Thoracic aorta (tissue), 2 donors: ENCODE measurements at places on chromosomes 12 and 14.

- no peaks in the 10 kb centered on the region for H3K36me3 ChIP-seq
- no peak overlapping the region for H3K4me3 ChIP-seq
- no peaks in the 10 kb centered on the region for H3K27me3 ChIP-seq
Measured at GRCh38 chr14:89262041-89262440, 155.0 kb downstream of the FOXN3 start.

DNA sequence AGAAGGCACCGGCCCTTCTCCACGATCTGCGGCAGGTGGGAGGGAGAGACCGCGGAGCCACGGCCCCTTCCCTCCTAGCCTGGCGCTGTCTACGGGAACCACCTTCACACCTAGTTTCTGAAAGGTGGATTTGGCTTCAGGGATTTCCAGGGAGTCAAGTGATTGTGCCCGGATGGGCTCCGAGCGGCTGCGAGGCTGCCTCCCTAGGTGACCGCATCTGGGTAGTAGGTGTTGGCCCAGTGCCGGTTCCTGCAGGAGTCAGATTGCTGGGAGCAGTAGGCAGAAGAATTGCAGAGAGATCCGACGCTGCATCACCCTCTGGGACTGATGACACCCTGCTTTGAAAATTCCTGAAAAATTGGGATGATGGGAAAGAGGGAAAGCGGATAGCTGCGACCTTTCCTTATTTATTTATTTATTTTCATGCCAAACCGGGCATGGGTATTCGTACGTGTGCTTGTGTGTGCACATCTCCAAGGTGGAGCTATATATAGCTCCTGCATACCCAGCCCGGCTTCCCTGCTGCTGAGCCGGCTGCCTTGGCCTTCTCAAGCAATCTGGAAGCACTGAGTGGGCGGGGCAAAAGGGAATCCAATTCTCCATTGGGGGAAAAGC is 1.1 kb downstream of the CNTN1 start:
- no peak overlapping the region for H3K27ac ChIP-seq
- H3K4me1 ChIP-seq, result peaks cover 13% of the 10 kb centered on the region
- peak; percentile 13 for DNase-seq
- no peaks in the 10 kb centered on the region for H3K36me3 ChIP-seq
- H3K27me3 ChIP-seq, result no peaks in the 10 kb centered on the region

DNA sequence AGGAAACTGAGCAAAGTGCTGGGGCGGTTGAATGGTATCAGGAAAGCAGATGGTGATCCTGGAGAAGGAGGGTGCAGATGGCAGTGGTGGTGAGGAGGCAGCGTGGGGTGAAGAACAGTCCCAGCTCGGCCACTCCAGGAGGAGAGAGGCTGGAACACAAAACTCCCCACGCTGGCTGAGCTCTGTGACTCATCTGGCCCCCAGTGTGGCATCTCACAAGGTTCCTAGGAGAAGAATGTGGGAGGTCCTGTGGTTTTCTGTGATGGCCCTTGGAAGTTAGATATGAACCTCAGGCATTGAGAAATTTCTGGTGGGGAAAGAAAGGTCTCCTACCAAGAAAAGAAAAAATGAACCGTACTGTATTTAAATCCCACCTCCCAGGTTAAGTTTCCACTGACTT is 8.0 kb upstream of the NRXN3 start:
- no peak overlapping the region for H3K4me3 ChIP-seq
- no peak for DNase-seq
- H3K4me1 ChIP-seq, result no peaks in the 10 kb centered on the region

GRCh38 chr14:98404811-98405210 is 867.2 kb downstream of the BCL11B start:
- DNase-seq, result no peak
- H3K27ac ChIP-seq, result no peak overlapping the region
- no peak overlapping the region for H3K4me3 ChIP-seq
- no peaks in the 10 kb centered on the region for H3K27me3 ChIP-seq

GRCh38 chr14:68783408-68784225 is 9.2 kb downstream of the ZFP36L1 start:
- peaks cover 9% of the 10 kb centered on the region for H3K36me3 ChIP-seq
- H3K27ac ChIP-seq, result peak overlapping the region; percentile 3
- no peak for DNase-seq
- H3K27me3 ChIP-seq, result no peaks in the 10 kb centered on the region
- no peak overlapping the region for H3K4me3 ChIP-seq

GRCh38 chr12:28378736-28379135 is 188.5 kb downstream of the CCDC91 start:
- H3K27me3 ChIP-seq, result no peaks in the 10 kb centered on the region
- no peak overlapping the region for H3K27ac ChIP-seq
- no peak overlapping the region for H3K4me3 ChIP-seq
- no peaks in the 10 kb centered on the region for H3K4me1 ChIP-seq
- DNase-seq, result no peak

DNA sequence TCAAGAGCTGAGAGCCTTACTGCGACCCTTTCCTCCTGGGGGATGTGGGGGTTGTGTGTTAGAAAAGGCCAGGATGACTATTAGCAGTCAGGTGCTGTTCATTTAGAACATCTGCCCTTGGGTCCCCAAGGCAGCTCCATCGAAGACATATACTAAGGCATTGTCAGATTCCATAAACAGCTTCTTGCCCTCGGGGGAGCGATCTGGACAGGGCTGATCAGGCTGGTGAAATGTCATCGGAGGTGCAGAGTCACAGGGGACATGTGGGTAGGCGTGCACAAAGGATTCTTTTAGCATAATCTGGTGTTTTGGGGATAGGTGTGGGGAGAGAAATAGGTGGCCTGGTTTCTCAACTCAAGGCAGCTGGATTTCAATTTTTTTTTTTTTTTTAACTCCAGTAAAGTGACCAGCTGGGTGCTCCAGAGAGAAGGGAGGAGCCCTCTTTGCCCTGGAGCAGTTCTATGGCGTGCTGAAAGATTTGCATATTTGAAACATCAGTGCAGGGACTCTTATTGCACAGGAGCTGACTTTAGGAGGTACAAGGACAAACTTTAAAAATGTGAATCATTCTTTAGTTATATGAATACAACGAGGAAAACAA is 160.1 kb downstream of the SUDS3 start:
- H3K36me3 ChIP-seq, result no peaks in the 10 kb centered on the region
- no peak overlapping the region for H3K4me3 ChIP-seq
- peak overlapping the region; percentile 76 for H3K27ac ChIP-seq
- no peaks in the 10 kb centered on the region for H3K27me3 ChIP-seq
- no peak for DNase-seq
- H3K4me1 ChIP-seq, result peaks cover 10% of the 10 kb centered on the region

- no peaks in the 10 kb centered on the region for H3K27me3 ChIP-seq
- H3K4me1 ChIP-seq, result no peaks in the 10 kb centered on the region
- no peak for DNase-seq
- no peak overlapping the region for H3K4me3 ChIP-seq
Measured at GRCh38 chr12:67141296-67142018, 127.7 kb upstream of the CAND1 start.

DNA sequence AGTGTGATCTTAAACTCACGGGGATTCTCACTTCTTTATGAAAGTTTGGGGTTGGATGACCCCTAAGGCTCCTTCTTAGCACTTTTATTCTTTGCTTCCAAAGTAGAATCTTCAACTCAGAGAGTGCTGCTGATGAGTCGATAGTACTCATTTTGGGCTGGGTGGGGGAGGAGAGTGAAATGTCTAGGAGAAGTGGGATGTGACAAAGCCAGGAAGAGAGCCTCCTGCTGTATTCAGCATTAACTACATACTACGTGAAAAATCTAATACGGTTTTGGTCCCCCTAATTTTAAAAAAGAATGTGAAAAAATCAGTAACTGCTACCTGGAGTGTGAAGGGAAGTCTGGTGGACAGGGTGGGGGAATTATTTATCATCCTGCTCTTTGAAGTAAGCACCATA is 148.3 kb downstream of the SAMD4A start:
- H3K36me3 ChIP-seq, result no peaks in the 10 kb centered on the region
- peak overlapping the region; percentile 92 for H3K27ac ChIP-seq
- no peak for DNase-seq

DNA sequence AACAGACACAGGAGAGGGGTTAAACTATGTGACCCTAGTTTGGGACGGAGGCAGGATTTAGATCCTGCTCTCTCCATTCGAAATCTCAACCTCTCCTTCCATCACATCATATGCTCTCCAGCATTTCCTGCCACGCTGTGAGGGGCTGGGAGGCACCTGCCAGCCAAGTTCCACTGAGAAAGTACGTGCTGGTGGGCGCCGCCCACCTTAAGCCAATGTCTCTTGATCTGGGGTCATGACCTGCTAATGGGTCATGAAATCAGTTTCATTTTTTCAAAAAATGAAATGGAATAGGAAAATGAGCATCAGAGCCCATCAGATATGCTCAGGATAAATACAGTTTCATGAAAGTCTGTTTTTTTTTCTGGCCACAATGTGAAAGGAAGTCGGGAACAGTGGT is 7.2 kb downstream of the MCRS1 start:
- H3K36me3 ChIP-seq, result peaks cover 76% of the 10 kb centered on the region
- no peaks in the 10 kb centered on the region for H3K4me1 ChIP-seq
- DNase-seq, result no peak
- H3K4me3 ChIP-seq, result no peak overlapping the region
- H3K27ac ChIP-seq, result no peak overlapping the region
- no peaks in the 10 kb centered on the region for H3K27me3 ChIP-seq

- peaks cover 17% of the 10 kb centered on the region for H3K36me3 ChIP-seq
- H3K27ac ChIP-seq, result peak within 1 kb of the TSS; percentile 96
- DNase-seq, result peak; percentile 55
- H3K4me3 ChIP-seq, result peak within 1 kb of the TSS; percentile 75
- no peaks in the 10 kb centered on the region for H3K27me3 ChIP-seq
Measured at GRCh38 chr12:6451348-6452244, at the start of gene TAPBPL. TAPBPL (plus strand) TSS chr12:6452042; CDS start chr12:6452249, 207 bp downstream.

- no peak for DNase-seq
- no peak overlapping the region for H3K27ac ChIP-seq
- no peaks in the 10 kb centered on the region for H3K4me1 ChIP-seq
- no peak overlapping the region for H3K4me3 ChIP-seq
- H3K36me3 ChIP-seq, result no peaks in the 10 kb centered on the region
- H3K27me3 ChIP-seq, result no peaks in the 10 kb centered on the region
Measured at GRCh38 chr14:101589486-101590015, 28.3 kb downstream of the DIO3 start.

GRCh38 chr14:38404616-38405015 is 148.7 kb upstream of the CLEC14A start:
- DNase-seq, result no peak
- H3K4me3 ChIP-seq, result no peak overlapping the region
- H3K27me3 ChIP-seq, result no peaks in the 10 kb centered on the region
- peak overlapping the region; percentile 77 for H3K27ac ChIP-seq

GRCh38 chr14:47619392-47619791 is 56.0 kb downstream of the MDGA2 start:
- H3K27me3 ChIP-seq, result no peaks in the 10 kb centered on the region
- H3K27ac ChIP-seq, result no peak overlapping the region
- DNase-seq, result no peak
- H3K36me3 ChIP-seq, result no peaks in the 10 kb centered on the region

GRCh38 chr12:77667101-77667500 is 163.6 kb upstream of the NAV3 start:
- H3K27ac ChIP-seq, result no peak overlapping the region
- no peaks in the 10 kb centered on the region for H3K27me3 ChIP-seq
- no peak overlapping the region for H3K4me3 ChIP-seq
- H3K36me3 ChIP-seq, result no peaks in the 10 kb centered on the region
- no peaks in the 10 kb centered on the region for H3K4me1 ChIP-seq
- DNase-seq, result no peak

DNA sequence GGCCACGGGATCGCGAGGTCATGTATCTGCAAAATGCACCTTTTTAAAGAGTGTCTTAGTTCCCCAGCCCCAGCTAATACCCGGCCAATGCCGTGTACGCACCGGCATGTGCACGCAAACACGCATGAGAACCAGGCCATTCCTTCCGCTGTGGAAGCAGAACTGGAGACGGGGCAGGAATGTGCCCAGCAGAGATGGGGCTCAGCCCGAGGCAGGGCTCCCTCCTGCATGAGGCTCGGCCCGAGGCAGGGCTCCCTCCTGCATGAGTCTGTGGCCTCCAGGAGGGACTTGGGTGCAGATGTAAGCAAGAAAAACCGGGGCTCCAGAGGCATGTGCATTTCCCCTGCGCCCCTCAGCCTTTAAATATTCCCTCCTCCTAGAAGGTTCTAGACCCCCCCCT is 38.2 kb downstream of the SLC6A12 start:
- no peak for DNase-seq
- H3K4me3 ChIP-seq, result no peak overlapping the region
- H3K4me1 ChIP-seq, result peaks cover 8% of the 10 kb centered on the region
- no peaks in the 10 kb centered on the region for H3K36me3 ChIP-seq

DNA sequence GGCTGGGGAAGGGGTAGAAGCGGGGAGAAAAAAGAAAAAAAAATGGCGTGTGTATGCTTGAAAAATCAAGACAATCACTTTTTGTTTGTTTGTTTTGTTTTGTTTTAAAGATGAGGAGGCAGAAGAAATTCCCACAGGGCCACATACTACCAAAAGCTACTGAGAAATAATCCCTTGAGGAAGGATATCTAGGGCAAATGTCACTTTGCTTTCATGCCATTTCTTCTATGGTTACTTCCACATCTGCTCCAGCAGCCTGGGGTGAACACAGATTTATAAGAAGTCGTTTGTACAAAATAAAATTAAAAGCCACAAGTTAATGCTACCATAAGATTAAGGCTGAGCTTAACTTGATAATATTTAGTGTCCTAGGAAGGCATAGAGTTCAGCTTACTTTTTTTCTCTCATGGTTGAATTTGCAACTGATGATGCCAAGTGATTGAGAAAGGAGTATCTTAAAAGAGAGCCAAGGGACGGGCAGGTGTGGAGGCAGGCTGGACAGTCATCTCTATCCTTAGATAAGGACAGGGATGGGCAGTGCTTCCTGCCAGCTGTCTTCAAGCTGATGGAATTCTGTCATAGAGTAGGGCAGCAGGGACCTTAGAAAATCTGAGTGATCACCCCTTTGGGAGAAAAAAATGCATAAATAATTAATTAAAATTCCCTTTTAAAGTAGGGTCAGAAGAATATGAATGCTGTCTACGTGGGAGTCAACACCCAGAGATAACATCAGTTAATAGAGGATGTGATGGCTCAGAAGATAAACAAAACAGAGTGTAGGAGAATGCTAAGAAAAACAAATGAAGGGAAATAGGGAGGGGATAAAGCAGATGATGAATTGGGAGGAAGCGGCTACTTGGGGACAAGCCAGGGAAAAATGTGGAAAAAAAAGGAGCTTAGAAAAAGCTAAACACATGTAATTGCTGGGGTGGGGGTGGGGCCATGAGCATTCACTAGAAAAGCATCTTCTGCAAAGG is 57.1 kb downstream of the DYRK2 start:
- H3K27ac ChIP-seq, result no peak overlapping the region
- no peak for DNase-seq
- H3K4me1 ChIP-seq, result no peaks in the 10 kb centered on the region
- no peak overlapping the region for H3K4me3 ChIP-seq

DNA sequence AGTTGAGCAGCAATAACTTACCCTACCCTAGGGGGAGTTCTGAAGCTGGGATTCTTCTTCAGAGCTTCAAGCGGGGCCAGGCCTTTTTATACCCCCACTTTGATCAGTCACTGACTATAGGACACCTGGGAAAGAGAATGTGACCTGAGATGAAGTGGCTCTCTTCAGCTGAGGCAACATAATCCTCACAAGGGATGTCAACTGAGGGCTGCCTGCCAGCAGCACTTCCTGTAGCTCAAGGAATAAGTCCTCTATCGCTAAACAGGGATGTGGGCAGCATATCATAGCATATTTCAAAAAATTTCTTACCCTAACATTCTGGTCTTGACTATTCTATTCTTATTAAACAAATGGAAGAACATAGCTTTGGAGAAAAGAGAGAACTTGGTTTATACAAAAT is 17.4 kb downstream of the LGALS3 start:
- H3K27me3 ChIP-seq, result no peaks in the 10 kb centered on the region
- H3K4me1 ChIP-seq, result no peaks in the 10 kb centered on the region
- peaks cover 21% of the 10 kb centered on the region for H3K36me3 ChIP-seq
